Left lung (tissue), 14 donors: ENCODE measurements at places on chromosomes 7 and 10. TPM values are rescaled to one million over a fixed set of nuclear protein-coding genes. Genes with fewer than 3 reads are reported as not detected.

- no peak for DNase-seq
Observed at GRCh38 chr10:95428701-95429100, 132.5 kb downstream of the SORBS1 start.

DNA sequence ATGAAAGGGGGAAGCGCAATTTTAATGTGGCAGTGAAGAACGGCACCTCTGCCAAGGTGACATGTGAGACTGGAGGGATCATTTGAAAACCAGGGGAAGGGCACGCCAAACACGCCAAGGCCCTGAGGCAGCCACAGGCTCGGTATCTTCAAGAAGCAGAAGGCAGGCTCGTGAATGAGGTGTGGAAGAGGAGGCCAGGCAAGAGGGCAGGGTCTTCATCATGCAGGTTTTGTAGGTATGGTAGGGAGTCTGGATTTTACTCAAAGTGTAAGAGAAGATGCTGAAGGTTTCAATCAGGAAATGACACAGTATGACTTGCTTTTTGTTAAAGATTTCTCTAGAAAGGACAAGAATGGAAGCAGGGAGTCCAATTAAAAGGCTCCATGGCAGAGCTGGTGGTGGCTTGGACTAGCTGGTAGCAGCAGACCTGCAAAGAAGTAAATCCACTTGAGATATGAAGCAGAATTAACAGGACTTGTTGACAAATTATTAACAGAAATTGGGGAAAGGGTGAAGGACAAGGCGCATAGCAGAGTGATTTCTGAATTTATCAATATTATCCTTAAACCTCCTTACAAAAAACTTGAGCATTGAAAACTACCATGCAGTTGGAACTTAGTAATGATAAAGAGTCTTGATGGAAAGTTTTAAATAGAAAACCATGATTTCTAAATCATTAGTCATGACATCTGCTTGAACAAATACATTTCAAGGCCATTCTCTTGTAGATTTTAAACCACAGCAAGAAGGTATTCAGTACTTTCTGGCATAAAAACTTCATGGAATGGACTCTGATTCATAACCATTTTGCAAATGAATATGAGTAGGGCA, 70.4 kb downstream of the COA1 start:
- DNase-seq = no peak

- no peak for DNase-seq
Observed at GRCh38 chr10:86075512-86075911, 291.1 kb downstream of the GRID1 start.

- no peak for DNase-seq
Observed at GRCh38 chr10:24465124-24465874, 256.4 kb downstream of the KIAA1217 start.

DNA sequence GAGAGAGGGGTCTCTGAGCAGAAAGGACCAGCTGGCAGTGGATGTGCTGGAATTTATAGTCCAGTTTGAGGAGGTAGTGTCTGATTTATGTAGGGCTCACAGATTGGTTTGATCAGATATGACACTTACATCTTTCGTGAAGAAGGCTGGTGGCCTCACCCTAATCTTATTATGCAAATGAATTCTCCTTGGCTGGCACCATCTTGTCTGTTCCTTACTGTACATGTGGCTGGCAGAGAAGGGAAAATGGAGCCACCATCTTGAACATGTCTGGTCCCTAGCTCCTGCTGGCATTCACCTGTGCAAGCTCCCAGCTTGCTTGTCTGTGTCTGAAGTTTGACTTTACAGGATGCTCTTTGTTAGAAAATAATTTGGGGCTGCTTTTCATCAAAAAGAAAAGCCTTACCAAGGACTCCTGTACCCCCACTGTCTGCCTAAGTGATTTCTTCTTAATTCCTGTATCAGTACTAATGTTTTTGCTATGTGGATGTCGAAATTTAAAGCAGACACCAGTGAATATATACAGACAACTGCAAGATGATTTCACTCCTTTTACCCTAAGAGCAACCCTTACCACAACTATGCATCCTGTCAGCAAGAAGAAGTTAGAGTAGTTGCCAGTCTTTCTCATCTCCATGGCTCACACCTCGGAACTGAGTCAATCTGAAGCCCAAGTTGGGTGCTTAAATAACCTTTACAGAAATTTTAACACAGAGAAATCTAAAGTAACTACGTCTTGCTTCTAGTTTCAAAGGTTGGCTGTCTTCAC, 322.0 kb upstream of the SEMA3D start:
- DNase-seq = no peak

The SLC16A12 gene
- 1.5 TPM for total RNA-seq

The NAT16 gene
- not detected for total RNA-seq
